ENCODE measurements at places on chromosomes 3 and 15.

- no peak for DNase-seq
Measured at GRCh38 chr3:32641356-32641755, 43.6 kb upstream of the CNOT10 start.

GRCh38 chr15:101660005-101660404, 7.8 kb upstream of the TM2D3 start:
- DNase-seq, result no peak

- DNase-seq, result no peak
Measured at GRCh38 chr3:37989821-37990480, 635 bp upstream of the VILL start.

- no peak for DNase-seq
Measured at GRCh38 chr3:196643201-196643749, 3.8 kb downstream of the NRROS start.

DNA sequence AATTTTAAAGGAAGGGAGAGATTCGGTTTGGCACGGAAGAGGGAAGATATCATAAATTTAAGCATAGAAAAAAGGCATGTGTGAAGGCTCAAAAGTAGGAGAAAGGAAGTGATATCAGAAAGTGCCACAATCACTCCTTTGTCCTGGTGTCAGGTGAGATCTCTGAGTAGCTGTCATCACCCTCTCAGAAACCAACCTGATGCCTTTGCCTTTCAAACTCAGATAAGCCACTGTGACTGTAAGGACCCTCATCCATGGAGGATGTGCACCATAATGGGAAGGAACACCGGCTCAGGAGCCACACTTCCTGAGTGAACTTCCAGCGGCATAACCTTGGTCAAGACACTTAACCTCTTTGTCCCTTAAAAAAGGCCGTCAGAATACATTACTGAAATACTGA, 318.7 kb upstream of the SEMA6D start:
- no peak for DNase-seq

DNA sequence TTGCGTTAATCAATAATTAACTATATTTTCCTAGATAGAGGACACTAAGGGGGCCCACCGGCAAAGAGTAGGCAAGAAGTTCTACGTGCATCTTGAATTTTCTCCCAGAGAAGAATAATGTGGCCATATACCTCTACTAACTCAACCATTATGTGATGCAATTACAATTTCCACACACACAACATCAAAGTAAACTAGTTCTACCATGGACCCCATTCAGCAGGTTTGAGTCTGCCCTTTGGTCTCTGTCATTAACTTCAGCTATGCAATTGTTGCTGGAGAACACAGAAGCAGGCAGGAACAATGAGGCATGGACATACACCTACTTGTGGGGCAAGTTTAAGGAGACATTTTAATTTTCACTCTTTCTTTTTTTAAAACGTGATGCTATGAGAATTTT, 705.9 kb downstream of the PDCD6IP start:
- no peak for DNase-seq

- no peak for DNase-seq
Measured at GRCh38 chr15:57505056-57505715, 86.5 kb upstream of the MYZAP start.

DNA sequence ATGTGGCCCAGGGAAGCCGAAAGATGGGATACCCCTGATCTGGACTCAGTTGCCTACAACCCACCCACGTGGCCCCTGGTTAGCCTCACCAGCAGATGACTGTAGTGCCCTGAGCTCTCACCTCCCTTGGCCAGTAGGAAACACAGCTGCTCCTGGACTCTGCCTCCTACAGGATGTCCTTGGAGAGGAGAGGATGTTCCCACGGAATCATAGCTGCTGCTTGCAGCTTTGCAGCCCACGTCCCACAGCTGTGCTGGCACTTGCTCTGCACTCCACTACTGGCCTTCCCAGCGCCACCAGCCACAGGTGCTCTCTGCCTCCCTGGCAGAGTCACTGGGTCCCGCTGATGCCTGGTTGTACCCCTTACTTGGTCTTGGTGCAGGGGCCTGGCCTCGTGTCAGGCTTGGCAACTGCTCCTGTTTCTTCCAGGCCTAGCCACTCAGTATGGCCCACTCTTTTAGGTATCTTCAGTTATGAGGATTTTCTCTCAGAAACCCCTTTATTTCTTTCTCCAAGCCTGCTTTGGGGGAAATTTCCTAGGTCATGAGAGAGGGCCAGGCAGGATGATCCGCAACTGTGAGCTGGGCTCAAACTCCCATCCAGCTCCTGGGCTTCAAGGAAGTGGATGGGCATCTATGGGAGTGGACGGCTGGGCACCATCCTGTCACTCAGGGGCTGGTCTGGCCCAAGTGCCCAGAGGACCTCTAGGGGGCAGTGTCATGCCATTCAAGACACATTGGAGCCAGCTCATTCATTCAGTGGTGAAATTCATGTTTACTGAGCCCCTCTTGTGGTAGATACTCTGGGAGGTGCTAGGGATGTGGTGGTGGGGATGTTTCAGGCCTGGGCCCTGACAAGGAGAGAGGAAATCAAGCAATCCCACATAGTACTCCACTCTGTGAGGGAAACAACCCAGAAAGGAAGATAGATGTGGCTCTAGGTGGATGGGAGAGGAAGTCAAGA, 16.2 kb upstream of the VILL start:
- peak; percentile 7 for DNase-seq

GRCh38 chr15:39275066-39275465, 305.8 kb upstream of the THBS1 start:
- DNase-seq, result peak; percentile 2

DNA sequence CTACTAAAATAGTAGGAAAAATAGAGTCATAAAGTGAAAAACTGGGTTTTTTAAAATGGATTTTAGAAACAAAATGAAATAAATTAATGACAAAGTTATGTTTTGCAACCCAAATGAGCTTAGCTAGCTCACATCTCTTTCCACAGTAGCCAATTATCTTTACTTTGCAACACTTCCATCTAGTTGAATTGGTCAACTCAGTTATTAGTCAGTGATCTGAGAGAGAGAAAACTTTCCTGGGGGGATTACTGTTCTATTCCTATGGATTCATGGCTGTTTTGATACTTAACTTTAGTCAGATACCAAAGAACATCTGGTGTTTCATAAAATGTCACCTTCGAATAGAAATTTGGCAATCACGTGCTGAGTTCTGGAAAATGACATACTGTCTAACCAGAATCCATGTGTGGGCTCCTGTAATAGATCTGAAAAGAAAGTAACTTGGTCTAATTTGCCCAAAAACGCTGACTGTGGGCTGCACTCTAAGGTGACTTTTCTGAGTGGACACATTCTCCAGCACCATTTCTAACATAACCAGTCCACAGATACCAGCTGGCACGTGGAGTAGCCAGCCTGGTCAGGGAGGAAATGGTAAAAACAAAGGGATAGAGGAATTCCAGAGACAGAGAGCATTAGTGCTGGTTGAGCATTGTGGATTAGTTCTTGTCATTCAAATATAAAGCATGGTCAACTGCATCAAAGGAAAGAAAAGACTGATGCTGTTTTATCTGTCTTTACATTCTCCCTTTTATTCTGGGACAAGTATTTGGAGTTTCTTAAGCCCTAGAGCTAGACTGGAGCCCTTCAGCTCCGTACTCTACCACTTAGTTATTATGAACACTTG, 45.2 kb upstream of the CCDC80 start:
- no peak for DNase-seq

DNA sequence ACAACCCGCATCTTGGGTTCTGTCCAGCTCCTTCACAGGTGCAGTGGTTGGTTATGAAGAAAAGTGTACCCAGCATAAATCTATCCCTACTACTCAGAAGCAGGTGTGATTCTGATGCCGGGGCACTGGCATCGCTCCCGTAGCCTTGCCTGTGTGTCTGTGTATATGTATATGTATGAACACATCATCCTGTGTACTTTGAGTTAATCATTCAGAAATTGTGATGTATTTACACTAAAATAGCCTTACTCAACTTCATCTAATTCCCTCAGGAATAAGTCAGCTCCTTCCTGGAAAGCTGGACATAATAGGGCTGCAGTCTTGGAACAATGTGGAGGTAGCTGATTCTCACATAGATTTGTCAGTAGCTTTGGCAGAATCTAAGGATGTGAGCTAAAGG, 6.7 kb upstream of the ZBED2 start:
- no peak for DNase-seq

DNA sequence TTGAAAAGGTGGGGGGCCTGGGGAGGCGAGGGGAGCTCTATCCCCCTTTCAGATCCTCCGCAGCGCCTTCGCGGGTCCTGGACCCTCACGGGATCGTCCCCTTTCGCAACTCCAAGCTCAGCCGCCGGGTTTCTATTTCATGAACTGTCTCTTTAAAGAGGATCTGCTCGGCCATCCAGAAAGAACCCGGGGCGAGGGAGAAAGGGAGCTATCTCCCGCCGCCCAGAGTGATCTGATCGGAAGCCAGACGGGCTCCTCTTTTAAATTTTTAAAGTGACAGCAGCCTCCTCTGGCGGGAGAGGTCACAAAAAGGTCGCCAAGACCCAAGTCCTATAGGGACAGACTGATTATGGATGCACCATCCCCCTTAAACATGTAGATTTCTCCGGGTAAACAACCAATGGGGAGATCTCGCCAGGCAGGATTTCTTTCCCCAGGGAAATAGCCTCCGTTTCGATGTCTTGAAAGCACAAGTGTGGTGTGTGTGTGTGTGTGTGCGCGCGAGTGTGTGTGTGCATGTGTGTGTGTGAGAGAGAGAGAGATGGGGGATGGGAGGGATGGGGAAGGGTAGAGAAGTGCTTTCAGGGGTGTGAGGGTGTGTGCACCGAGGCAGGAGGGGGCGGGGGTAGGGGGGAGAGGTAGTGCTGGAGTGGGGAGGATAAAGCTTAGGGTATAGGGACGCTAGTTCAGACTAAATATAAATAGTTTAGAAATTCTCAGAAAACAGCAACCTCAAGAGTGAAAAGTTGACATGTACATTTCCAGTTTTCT, 516.1 kb downstream of the MECOM start:
- DNase-seq, result peak; percentile 25

DNA sequence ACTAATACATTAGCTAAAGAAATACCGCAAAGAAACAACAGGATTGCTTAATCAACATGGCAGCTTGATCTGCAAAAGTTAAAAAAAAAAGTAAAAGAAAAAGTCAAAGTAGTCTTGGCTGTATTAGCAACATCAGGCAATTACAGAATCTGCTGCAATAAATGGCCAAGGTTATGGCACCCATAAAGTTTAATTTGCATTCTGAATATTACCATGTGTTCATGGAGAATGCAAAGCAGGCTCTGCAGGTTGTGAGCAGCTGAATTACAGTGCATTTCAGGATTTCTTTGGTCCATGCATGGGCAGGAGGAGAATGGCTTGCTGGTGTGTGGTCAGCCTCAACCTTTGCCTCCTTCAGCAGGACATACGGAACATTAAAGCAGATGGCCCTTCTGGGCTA, 199.1 kb upstream of the AZI2 start:
- DNase-seq, result no peak

- DNase-seq, result peak; percentile 24
Measured at GRCh38 chr3:112519424-112520001, 20.2 kb upstream of the BTLA start.

DNA sequence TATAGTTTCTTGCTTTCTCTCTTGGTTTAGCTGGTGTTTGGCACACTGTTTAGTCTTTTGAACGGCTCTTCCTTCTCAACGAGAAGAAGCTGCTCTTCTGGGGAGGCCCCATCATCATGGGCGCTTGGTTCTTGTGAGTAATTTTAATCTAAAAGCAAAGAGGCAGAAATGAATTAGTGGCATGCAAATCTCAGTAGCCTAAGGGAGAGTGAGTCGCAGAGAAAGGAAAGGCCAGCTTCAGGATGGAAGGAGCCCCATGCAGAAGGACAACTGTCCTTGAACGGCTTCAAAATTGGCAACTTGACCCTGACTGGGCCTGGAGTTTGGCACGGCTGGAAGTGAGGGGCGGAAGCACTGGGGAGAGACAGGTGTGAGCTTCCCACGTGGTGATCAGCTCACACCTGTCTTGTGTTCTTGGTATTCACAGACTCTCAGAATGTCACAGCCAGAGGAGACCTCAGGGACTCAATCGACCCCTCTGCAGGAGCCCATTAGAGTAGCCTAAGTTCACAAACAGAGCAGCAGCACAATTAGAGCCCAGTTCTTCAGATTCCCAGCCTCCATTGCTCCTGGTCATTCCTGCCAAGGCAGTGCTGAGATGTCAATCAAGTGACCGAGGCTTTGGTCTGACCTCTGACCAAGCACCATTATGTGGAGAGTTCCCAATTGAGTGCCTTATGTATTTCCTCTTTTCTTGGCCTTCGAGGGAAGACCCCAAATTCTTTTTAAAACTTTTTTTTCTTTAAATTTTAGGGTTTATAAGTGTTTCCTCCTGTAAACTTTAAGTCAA, 41.3 kb upstream of the ETV5 start:
- no peak for DNase-seq

DNA sequence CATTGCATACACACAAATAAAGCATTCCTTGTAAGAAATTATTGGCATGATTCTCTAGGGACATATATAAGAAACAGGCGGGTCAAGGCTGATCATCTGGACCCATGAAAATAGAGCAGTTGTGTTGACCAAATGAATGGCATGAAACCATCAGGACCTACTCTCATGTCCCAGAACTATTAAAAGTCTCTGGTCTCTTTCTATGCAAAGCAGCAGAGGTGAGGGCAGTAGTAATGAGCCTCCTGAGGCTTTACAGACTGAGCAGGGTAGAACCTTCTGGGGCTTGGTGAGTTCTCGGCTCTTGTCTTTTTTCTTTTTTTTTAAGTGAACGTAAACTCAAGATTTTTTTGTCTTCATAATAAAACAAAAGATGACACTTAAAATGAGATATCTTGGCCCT, 9.3 kb downstream of the GLDN start:
- DNase-seq, result no peak

- no peak for DNase-seq
Measured at GRCh38 chr3:37785736-37786135, 75.9 kb upstream of the CTDSPL start.

DNA sequence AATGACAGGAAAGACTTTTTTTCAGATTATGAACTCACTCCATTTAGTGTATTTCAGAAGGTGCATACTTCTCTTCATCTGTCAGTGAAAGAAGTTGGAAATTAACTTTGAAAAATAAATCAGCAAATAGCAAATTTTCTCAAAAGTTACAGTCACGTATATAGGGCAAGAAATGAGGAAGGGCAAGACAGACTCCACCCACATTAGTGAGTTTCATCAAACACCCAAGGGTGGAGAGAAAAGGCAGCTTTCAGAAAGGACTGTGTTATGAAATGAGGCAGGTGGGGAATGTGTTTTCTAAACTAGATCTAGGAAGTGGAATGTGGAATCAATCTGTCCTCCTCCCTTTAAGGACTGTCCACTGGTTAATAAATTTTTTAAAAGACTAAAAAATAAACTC, 2.9 kb downstream of the SLC22A13 start:
- DNase-seq, result no peak

Measured in NCI-H345 (cell line).